Left lung (tissue), 14 donors: ENCODE measurements at places on chromosomes 5 and 9. TPM values are rescaled to one million over a fixed set of nuclear protein-coding genes. Genes with fewer than 3 reads are reported as not detected.

GRCh38 chr5:77881528-77881927 is 105.4 kb upstream of the TBCA start:
- DNase-seq = no peak
- no peaks in the 10 kb centered on the region for H3K27me3 ChIP-seq
- no peaks in the 10 kb centered on the region for H3K4me1 ChIP-seq
- H3K36me3 ChIP-seq = no peaks in the 10 kb centered on the region

- H3K4me1 ChIP-seq = peaks cover 4% of the 10 kb centered on the region
- H3K36me3 ChIP-seq = no peaks in the 10 kb centered on the region
- no peak for DNase-seq
- H3K27me3 ChIP-seq = no peaks in the 10 kb centered on the region
Observed at GRCh38 chr9:22143799-22144625, 134.9 kb upstream of the CDKN2B start.

The GPR21 gene
- polyA plus RNA-seq = not detected

- no peaks in the 10 kb centered on the region for H3K27me3 ChIP-seq
- H3K4me3 ChIP-seq = no peak overlapping the region
- H3K4me1 ChIP-seq = no peaks in the 10 kb centered on the region
- DNase-seq = no peak
Observed at GRCh38 chr9:119003882-119004617, 365.2 kb downstream of the BRINP1 start.

DNA sequence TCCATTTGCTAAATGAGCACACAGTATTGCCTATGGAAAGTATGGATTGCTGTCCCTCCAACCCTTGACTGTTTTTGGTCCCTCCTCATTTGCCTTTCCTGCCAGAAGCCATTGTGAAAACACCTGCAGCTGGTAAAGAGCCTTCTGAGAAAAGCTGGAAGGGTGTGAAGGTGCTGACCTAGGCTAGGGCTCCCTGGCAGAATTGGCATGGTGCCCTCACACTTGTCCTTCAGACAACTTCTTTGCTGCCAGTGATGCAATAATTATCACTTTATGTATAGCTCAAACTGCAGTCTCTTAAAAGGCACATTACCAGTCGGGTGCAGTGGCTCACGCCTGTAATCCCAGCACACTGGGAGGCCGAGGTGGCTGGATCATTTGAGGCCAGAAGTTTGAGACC is 4.2 kb downstream of the TXNDC15 start:
- no peaks in the 10 kb centered on the region for H3K27me3 ChIP-seq
- peaks cover 12% of the 10 kb centered on the region for H3K4me1 ChIP-seq
- H3K27ac ChIP-seq = no peak overlapping the region
- H3K36me3 ChIP-seq = no peaks in the 10 kb centered on the region

The ANXA6 gene
- 282 TPM for polyA plus RNA-seq

DNA sequence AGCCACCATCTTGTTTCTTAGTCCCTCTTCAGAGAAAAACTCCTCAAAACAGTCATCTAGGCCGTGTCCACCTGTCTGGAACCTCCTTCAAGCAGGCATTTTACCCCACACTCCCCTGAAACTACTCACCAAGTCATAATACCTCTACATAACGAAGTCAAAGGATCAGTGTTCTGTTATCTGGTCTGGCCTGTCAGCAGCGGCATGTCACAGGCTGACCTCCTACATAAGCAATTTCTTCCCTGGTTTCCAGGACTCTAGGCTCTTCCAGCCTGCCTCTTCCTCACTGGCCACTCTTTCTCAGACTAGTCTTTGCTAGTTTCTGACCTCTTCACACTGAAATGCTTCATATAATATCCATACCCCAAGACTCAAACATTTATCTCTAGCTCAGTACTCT is 72.2 kb downstream of the SPTLC1 start:
- no peaks in the 10 kb centered on the region for H3K4me1 ChIP-seq
- no peak for DNase-seq
- no peaks in the 10 kb centered on the region for H3K27me3 ChIP-seq
- peaks cover 7% of the 10 kb centered on the region for H3K36me3 ChIP-seq
